ENCODE measurements at places on chromosomes 6 and 20.

DNA sequence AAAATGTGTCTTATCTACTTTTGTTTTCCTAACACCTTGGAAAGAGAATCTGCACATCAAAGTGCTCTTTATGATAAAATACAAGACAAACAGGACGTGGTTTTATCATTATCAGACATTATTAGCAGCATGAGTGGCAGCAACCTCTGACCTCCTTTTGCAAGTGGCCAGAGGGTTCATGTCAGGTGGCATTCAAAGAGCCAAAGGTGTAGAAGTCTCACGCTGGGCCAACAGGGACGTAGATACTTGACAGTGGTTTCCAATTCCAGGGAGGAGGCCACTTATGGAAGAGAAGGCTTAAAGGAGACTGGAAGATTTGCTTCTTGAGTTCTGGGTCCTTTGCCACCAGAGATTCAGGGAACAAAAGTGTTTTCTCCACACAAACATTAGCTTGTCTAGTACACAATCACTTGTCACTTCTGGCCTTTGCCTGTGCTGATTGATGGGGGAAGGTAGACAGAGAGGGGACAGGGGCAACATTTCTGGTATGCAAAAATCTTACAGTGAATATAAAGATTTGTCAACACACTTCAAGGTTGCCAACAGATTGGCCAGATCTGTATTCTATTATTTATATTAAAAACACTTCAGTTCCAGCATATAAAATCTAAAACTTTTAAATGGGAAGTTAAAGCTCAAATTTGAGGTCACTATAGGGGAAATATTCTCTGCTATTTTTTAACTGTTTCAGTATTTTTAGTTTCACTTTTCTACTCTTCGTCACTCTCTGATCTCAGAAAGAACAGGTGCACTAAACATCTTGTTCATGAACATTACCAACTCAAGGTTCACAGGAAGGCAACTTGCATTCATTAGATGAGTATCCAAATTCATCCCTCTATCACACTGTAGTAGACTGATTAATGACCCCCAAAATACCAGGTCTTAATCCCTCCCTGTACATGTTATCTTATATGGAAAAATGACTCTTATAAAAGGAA is 52.1 kb upstream of the FBXO30 start:
- peak; percentile 23 for DNase-seq

- DNase-seq = no peak
Observed at GRCh38 chr6:3999800-4000661, 78.9 kb downstream of the FAM217A start.

DNA sequence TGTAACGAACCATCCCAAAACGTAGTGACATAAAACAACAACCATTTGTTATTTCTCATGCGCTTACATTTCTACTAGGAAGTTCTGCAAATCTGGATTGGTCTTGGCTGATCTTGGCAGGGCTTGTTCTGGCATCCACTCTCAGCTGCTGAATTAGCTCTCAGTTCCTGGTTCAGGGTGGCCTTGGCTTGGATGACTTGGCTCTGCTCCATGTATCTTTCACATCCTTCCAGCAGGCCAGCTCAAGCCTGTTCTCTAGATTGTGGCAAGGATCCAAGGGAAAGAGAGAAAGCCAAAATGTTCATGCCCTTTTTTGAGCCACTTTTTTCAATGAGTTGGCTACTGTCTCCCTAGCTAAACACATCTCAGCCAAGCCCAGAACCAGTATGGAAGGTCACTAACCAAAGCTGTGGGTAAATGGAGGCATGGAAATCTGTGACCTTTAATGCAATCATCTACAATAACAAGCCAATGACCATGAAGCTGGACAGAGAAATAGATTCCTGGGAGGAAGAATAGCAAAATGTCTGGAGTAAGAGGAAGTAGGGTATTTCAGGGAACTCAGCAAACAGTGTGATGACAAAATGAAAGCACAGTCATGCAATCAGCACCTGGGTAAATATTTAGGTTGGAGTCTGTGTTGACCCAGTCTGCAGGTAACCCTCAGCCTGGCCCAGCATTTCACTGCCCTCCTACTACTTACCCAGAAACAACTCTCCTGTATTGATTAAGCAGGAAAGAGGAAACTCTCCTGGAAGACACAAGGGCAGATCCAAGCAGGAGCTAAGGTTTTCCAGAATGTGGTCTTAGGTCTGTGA is 32.7 kb upstream of the SNAP25 start:
- DNase-seq = no peak

- no peak for DNase-seq
Observed at GRCh38 chr6:4975506-4975905, 28.3 kb downstream of the RPP40 start.

- DNase-seq = no peak
Observed at GRCh38 chr20:59845472-59845871, 88.0 kb downstream of the SYCP2 start.

- DNase-seq = no peak
Observed at GRCh38 chr6:6512711-6513110, 75.8 kb upstream of the LY86 start.

DNA sequence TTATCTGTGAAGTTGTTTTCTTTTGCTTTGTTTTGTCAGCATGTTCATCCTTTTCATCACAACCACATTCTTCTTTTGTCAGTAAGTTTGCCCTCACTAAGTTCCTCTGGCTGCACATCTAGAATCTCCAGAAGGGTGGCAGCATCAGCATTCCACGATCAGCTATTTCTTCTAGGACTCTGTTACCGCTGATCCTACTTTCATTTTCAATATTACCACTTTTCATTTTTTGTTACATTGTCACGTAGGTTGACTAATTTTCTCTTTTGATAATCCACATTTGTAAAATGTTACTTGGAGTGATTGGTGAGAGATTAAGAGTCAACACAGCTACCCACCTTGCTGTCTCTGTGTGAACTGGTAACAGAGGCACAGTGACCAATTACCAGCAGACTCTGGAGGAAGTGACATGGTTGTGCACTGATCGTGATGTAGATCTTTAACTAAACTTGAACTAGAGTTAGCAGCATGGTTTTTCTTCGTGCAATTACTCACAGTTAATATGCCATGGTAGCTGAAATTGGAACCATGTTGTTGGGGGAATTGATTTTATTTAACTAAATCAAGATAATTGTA is 307.9 kb upstream of the SLC35B3 start:
- no peak for DNase-seq

GRCh38 chr6:158040051-158040803 is 58.6 kb downstream of the SYNJ2 start:
- DNase-seq = no peak

- no peak for DNase-seq
Observed at GRCh38 chr6:100008857-100009256, 14.8 kb upstream of the MCHR2 start.

GRCh38 chr6:117481278-117481925 is 1.1 kb upstream of the DCBLD1 start:
- DNase-seq = peak; percentile 15

DNA sequence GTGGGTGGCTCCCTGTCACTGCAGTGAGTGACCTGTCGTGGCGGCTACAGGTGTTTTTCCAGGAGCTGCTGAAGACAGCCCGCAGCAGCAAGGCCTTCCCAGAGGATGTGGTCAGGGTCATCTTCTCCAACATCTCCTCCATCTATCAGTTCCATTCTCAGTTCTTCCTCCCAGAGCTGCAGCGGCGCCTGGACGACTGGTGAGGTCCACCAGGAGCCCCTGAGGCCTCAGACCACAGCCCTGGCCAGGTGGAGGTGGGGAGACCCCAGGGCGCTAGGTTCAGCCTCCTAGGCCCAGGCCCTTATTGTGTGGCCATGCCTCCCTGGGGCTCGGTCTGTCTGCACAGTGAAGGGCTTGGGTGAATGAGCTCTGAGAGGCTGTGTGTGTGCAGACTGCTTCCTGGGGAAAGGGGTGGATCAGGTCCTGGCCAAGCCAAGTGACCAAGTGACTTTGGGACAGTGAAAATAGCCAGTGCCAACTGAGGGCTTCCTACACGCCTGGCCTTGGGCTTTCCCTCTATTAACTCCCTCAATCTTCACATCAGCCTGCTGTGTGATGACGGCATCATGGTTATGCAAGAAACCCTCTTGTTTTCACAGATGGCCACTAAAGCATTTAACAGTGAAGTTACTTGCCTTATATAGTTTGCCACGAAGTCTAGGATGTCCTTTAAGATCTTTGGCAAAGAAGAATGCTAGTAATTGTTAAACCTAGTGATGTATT is 6.4 kb downstream of the FGD2 start:
- no peak for DNase-seq

- peak; percentile 35 for DNase-seq
Observed at GRCh38 chr20:44215125-44215524, 4.6 kb upstream of the OSER1 start.

DNA sequence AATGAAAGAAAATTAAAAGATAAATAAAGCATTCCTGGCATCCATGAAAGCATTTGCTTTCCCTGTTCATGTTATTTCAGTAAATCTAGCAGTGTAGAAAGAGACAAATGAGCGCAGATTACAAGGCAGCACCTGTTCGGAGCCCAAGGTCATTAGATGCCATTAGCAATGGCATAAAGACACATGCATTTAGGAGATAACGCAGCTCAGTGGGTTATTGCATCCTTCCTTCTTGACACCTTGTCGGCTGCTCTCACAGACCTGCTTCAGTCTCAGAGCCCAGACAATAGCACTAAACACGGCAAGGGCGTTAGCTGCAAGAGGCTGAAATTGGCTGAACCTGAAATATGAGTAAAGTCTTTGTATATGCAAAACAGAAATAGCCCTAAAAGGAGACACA is 140.3 kb downstream of the ATXN1 start:
- no peak for DNase-seq

- no peak for DNase-seq
Observed at GRCh38 chr6:11875325-11876109, 96.9 kb upstream of the ADTRP start.

DNA sequence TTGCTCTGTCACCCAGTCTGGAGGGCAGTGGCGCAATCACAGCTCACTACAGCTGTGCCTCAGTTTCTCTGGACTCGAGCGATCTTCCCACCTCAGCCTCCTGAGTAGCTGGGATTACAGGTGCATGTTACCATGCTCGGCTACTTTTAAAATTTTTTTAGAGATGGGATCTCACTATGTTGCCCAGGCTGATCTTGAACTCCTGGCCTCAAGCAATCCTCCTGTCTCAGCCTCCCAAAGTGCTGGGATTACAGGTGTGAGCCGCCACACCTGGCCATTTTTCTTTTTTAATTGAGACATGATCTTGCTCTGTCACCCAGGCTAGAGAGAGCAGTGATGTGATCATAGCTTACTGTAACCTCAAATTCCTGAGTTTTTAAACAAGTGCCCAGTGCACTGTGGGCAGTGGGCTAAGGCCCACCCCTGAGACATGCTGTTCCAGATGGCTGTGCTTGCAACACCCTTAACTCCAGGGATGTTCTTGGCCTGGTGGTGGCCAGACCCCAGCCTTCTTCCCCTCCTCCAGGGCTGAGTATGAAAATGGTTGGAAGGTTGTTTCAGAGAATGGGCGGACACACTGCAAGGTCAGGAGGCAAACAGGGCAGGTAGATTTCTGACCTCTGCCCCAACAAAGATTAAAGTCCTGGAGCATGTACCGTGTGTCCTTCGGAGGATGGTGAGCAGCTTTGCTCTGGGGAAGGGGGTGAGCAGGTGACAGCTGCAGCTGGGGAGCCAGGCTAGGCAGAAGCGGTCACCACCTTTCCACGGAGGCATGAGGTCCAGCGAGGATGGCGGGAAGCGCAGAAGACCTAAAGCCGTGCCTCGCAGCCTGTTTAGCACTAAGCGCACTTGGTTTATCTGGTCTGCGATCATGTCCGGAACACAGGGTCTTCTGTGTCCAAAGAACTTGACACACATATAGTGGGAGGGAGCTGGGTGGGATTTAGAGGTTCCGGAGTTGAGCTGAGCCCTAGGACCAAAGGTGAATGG is 1.4 kb upstream of the FAM83C start:
- no peak for DNase-seq

- no peak for DNase-seq
Observed at GRCh38 chr6:12336121-12336971, 46.2 kb downstream of the EDN1 start.

- DNase-seq = no peak
Observed at GRCh38 chr6:134982161-134982560, 32.3 kb upstream of the ALDH8A1 start.

GRCh38 chr20:34559311-34560140 is 1.0 kb downstream of the MAP1LC3A start:
- no peak for DNase-seq

DNA sequence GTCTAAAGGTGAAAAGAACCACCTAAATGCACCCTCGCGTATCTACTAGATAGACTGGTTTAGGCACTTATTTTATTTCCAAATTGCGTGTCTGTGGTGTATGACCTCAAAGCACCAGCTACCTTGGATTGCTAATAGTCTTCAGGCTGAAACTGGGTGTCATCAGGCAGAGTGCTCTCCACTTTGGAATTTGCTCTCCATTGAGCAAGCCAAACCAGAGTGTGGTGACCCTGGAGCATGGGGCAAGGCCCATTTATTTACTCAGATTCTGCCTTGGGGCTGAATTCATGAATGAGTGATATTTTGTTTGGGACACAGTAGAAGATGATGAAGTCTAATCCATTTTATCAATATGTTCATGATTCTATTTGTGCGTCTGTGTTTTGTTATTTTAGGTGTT is 812.8 kb upstream of the SLC35B3 start:
- DNase-seq = no peak

DNA sequence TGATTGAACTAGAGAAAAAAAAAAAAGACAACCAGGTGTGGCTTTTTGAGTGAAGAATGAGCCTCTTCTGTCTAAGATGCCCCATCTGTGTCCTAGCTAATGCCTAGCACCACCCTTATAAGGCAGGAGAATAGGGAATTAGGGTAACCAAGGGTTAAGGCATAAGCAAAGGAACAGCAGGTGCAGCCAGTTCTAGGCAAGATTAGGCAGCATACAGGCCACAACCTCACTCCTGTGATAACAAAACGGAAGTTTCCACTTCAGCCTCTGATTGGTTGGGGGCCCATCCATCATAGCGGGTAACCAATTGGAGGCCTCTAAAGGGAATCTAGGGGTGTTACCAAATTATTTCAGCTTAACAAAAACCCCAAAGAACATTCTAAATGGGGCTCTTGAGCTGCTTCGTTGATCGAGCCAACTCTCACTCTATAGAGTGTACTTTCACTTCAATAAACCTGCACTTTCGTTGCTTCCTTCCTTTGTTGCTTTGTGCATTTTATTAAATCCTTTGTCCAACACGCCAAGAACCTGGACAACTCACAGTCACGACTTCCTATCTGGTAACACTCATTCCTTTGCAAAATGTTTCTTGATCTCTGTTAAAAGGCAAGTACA is 61.9 kb upstream of the TAGAP start:
- DNase-seq = peak; percentile 90

GRCh38 chr20:41560970-41561369 is 57.2 kb downstream of the CHD6 start:
- no peak for DNase-seq

DNA sequence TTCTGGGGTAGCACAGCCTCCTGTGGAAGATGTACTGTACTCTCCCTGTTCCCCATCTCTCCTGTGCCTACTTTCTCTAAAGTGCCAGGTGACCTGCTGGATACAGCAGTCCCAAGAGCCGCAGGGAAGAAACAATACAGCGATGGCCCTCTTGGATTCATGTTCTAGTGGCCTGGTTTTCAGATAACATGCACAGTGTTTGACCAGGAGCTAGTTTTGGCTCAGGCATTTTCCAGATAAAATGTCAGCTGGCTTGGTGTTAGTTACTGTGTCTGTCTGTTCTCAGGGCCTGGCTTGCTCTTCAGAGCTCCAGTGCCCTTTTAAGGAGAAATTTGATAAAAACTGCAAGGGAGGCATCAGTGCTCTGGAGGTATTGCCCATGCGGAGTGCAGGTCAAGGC is 41.3 kb downstream of the GABRR2 start:
- DNase-seq = no peak

GRCh38 chr6:128826606-128827005 is 56.3 kb upstream of the LAMA2 start:
- no peak for DNase-seq

All from germinal center (tissue), 1 donor.